Activated T-helper 2 cell treated with anti-CD3 and anti-CD28 coated beads, Interferon-gamma antibody, Interleukin-2, Interleukin-4, amounts not matched to agents 10 μg/mL and 5 μg/mL and 100 μg/mL, durations not matched to agents 14 hours and 24 hours and 36 hours (primary cell): ENCODE measurements at places on chromosomes 7 and 10.
A peak's percentile ranks its signal among the peaks of the same experiment; 100 is the strongest.

GRCh38 chr7:33671531-33672262 is 233.6 kb upstream of the BMPER start:
- H3K36me3 ChIP-seq = no peaks in the 10 kb centered on the region
- H3K4me3 ChIP-seq = no peak overlapping the region
- no peak overlapping the region for H3K27ac ChIP-seq
- H3K27me3 ChIP-seq = no peaks in the 10 kb centered on the region

GRCh38 chr10:112605063-112605462 is 158.0 kb downstream of the VTI1A start:
- H3K27ac ChIP-seq = no peak overlapping the region
- no peaks in the 10 kb centered on the region for H3K27me3 ChIP-seq
- H3K4me3 ChIP-seq = no peak overlapping the region
- no peak for DNase-seq
- H3K4me1 ChIP-seq = no peaks in the 10 kb centered on the region
- peaks cover 4% of the 10 kb centered on the region for H3K36me3 ChIP-seq

- peaks cover 39% of the 10 kb centered on the region for H3K4me1 ChIP-seq
- H3K36me3 ChIP-seq = peaks cover 4% of the 10 kb centered on the region
- H3K27me3 ChIP-seq = no peaks in the 10 kb centered on the region
- H3K4me3 ChIP-seq = peak overlapping the region; percentile 89
These were observed 1.3 kb upstream of the SAMD8 start for GRCh38 chr10:75110006-75110632.

GRCh38 chr7:70714506-70715038 is 417.4 kb upstream of the GALNT17 start:
- no peak overlapping the region for H3K4me3 ChIP-seq
- no peak for DNase-seq
- H3K36me3 ChIP-seq = no peaks in the 10 kb centered on the region
- H3K27ac ChIP-seq = no peak overlapping the region
- no peaks in the 10 kb centered on the region for H3K27me3 ChIP-seq

DNA sequence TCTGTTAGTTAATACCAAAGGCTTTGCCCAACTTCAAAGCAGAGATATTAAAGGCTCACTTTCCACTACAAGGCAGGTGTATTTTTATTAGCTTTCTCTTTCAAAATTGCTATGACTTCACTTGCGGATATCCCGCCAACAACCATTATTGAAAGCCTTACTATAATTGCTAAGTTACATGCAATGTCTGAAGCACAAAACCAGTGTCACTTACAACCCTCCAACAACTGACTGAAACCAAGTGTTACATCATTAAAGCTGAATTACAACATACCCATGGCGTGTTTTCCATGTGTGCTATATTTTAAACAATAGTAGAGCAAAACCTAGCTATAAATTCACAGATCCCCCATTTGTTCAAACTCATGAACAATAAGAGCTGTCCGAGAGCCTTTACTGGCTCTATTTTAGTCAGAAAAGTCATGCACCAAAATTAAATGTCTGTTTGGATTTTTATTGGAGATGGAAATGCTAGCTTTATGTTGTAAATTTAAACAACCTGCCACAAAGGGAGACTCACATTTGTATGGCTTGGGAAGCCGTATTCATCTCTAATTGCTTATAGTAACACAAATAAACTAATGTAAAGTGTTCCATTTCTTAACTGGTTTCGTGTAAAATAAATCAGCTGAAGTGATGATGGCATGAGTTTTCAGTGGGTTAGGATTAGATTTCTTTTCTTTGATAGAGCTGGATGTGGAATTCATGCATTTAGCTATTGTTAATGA is 227.1 kb downstream of the AGMO start:
- no peak overlapping the region for H3K4me3 ChIP-seq
- H3K36me3 ChIP-seq = no peaks in the 10 kb centered on the region
- DNase-seq = no peak
- H3K4me1 ChIP-seq = no peaks in the 10 kb centered on the region

DNA sequence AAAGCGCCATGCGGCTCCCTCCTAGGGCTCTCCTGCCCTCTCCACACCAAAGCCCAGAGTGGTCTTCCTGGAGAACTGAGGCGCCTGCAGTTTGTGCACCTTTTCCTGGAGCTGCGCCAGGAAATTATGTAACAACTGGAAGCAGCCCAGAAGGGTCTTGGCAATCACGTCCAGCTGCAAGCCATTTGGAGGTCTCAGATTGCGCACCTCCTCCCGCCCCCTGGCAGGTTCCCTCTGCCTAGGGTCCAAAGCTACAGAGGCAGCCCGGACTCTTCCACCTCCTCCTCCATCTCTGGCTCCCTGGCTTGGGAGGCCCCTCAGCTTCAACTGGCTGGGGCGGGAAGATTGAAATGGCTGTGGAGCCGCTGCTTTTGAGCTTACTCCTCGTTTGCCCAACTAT is 34.0 kb upstream of the SFTPD start:
- no peak for DNase-seq
- H3K4me3 ChIP-seq = no peak overlapping the region
- peaks cover 53% of the 10 kb centered on the region for H3K27me3 ChIP-seq
- H3K36me3 ChIP-seq = no peaks in the 10 kb centered on the region

DNA sequence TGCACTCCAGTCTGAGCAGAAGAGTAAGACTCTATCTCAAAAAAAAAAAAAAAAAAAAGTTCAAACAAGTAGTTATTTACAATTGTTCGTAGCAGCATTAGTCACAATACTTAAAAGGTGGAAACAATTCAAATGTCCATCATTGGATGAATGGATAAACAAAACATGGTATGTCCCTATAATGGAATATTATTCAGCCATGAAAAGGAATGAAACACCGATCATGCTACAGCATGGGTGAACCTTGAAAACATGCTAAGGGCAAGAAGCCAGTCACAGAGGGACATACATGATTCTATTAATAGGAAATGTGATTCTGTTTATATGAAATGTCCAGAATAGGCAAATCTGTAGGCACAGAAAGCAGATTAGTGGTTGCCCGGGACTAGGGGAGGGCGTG is 15.9 kb downstream of the DOCK1 start:
- H3K4me1 ChIP-seq = no peaks in the 10 kb centered on the region
- H3K4me3 ChIP-seq = no peak overlapping the region
- H3K27ac ChIP-seq = no peak overlapping the region
